Right kidney (tissue), 9 donors: ENCODE measurements at places on chromosomes 4 and X.

- no peak for DNase-seq
Observed at GRCh38 chr4:48910511-48910910, 3.9 kb upstream of the OCIAD2 start.

GRCh38 chr4:144714166-144714565 is 68.2 kb downstream of the HHIP start:
- no peak for DNase-seq

DNA sequence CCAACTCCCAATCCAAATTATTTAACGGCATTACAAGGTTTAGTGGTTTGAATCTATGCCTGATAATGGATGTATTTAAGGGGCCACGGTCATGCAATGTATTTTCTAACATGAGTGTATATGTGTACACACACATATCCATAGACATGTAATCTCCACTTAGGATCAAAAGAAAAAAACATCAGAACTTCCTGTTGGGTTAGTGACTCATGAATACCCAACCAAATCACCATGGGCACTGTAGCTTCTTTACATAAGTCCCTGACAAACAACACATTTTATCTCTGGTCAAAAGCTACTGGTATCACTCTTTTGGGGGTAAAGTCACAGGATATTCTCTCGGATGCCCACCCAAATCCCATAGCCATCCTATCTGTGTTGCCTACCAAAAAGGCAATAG is 36.5 kb upstream of the TFDP3 start:
- no peak for DNase-seq

DNA sequence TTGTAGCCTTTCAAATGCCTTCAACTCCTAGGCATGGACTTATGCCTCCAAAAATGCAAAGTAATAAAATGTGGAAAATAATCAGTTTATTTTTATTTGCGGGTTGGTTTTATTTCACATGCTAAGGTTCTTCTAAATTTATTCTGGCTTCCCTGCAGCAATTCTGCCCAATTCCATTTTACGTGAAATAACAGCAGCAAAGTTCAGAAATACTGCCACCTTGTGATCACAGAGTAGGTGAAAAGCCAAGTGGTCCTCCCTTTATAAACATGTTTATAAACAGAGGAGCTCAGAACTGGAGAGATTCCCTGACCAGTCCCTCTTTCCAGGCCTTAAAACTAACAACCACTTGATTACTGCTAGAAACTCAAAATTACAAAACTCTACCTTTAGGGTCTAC is 14.7 kb upstream of the DCHS2 start:
- DNase-seq = no peak

- DNase-seq = no peak
Observed at GRCh38 chr4:2646396-2647149, 109.6 kb downstream of the TNIP2 start.

DNA sequence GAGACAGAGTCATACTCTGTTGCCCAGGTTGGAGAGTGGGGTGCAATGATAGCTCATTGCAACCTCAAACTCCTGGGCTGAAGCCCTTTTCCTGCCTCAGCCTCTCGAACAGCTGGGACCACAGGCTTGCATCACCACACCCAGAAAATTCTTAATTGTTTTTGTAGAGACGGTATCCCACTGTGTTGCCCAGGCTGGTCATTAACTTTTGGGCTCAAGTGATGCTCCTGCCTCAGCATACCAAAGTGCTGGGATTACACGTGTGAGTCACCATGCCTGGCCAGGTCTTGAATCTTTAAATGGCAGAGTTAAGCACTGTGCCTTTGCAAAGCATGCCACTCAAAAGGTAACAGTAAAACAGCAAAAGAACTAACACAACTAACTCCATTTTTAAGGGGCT is 28.6 kb upstream of the BBS12 start:
- no peak for DNase-seq

DNA sequence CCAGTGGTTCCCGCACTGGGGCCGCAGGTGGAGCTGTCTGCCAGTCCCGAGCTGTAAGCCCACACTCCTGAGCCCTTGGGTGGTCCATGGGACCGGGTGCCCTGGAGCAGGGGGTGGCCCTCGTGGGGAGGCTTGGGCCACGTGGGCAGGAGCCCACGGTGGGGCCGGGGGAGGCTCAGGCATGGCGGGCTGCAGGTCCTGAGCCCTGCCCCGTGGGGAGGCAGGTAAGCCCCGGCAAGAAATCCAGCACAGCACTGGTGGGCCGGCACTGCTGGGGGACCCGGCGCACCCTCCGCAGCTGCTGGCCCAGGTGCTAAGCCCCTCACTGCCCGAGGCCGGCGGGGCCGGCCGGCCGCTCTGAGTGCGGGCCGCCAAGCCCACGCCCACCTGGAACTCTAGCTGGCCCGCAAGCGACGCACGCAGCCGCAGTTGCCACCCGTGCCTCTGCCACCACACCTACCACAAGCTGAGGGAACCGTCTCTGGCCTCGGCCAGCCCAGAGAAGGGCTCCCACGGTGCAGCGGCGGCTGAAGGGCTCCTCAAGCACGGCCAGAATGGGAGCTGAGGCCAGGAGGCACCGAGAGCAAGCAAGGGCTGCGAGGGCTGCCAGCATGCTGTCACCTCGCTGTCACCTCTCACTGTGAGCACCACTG is 2.0 kb upstream of the METAP1 start:
- DNase-seq = no peak

DNA sequence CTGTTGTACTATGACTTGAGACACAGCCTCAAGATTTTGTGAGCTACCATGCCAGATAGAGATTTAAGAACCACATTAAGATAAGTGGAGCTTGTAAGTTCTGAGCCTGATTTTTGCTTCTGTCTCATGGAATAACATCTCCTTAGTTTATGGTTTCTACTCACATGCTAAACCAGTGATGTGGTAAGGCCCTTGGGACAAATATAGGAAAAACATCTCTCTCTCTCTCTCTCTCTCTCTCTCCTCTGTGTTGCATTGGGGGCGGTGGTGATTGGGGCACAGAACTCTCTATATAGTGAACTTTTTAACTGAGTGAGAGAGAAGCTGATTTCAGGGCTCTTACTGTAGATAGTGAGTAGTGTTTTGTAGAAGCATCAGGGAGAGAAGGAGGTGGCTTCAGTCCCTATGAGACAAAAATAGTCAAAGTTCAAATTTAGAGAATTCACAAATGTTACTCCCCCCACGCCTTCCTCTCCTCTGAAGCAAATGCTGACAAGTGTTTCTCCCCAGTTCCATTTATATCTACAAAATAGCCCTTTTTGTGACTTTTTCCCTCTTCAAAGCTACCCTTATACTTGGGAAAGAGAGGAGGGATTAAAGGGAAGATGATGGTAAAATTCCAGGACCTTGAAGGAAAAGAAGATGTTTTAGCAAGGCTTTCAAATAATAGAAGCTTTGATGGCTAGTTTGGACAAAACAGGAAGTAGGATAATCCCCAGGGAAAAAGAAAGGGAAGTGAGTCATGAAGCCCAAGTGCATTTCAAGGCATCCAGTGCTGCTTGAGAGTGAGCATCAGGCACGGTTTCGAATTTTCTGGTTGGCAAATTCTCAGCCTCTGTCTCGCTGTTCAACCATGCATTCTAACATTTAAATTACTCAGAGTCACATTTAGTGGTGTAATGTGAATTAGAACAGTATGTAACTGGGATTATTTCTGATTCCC is 134.3 kb upstream of the AP1S2 start:
- DNase-seq = no peak

DNA sequence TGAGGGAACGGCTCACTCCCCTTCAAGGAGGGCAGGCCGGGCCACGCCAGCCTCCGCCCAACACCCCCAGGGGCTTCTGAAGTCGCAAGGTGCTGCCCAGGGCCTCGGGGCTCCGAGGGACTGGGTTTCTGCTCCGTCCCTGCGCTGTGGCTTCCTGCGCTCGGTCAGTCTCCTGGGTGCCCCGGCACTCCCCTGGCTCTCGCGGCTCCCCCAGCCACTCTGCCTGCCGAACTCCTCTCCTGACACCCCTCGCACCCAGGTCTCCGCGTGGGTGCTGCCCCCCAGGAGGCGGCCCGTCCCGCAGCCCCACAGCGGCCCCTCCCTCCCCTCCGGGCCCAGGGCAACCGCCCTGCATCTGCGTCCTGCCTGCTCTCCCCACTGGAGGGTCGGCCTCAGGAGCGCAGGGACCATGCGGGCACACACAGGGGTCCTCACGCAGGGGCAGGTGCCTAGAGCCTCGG is 151.9 kb downstream of the AFAP1 start:
- no peak for DNase-seq

DNA sequence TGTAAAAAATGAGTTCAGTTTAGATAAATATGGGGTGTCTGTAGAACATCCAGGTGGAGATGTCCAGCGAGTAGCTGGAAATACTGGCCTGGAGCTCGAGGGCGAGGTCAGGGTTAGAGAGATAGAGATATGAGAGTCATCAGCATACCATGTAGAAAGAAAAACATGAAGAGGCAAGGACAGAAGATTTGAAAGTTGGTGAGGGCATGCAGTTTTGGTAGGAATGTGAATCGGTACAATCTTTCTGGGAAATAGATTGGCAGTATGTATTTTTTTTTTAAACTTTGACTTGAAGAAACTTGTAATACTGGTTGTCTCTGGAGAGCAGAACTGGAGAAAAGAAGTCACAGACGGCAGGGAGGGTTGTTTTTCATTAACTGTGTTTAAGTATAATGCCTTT is 2.4 kb upstream of the SNX12 start:
- DNase-seq = no peak

GRCh38 chrX:48458711-48459110 is 11.3 kb downstream of the SLC38A5 start:
- no peak for DNase-seq

DNA sequence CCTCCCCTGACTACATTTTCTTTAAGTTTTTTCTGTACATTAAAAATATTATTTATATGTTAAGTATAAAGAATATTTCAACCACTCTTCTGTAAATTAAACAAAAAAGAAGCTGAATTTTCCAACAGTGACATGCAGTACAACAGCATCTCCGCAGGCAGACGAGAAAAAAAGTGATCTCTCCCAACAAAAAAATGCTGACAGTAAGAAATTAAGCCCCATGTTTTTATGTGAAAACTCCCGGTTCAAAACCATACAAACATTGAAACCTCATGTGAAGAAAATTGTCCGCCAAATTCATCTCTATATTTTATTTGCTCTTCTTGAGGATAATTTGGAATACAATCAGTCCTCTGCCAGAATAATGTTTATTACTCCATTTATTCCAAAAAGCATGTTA is 20.1 kb upstream of the CD99 start:
- DNase-seq = no peak

GRCh38 chr4:177802661-177803060 is 360.4 kb upstream of the AGA start:
- DNase-seq = no peak

- DNase-seq = no peak
Observed at GRCh38 chrX:71067089-71067488, 1.0 kb downstream of the SNX12 start.

- no peak for DNase-seq
Observed at GRCh38 chr4:169963998-169964397, 62.2 kb downstream of the MFAP3L start.

GRCh38 chrX:4994855-4995254 is 1233.8 kb downstream of the NLGN4X start:
- no peak for DNase-seq

GRCh38 chrX:41137589-41137988 is 52.3 kb downstream of the USP9X start:
- DNase-seq = no peak

- DNase-seq = no peak
Observed at GRCh38 chr4:25865586-25865985, 2.8 kb upstream of the SEL1L3 start.

DNA sequence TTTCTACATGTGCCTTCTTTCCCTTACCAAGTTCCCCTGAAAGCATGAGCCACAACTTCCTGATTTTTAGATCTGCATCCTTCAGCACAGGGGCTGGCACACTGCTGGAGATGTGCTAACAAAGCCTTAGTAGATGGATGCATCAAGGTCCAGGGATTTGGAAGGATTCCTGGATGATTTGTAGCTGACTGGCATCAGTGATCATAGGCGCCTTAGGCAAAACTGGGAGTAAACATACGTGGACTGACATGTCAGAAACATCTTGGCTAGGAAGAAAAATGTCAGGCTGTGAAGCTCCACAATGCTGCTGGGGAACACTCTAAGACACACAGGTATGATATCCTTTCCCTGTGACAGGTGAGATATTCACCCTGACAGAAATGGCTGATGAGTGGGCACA is 156.4 kb downstream of the AMELX start:
- DNase-seq = no peak

GRCh38 chrX:71604141-71604540 is 14.2 kb downstream of the CXCR3 start:
- DNase-seq = no peak

- DNase-seq = no peak
Observed at GRCh38 chr4:75254745-75255144, 259.5 kb downstream of the RCHY1 start.

DNA sequence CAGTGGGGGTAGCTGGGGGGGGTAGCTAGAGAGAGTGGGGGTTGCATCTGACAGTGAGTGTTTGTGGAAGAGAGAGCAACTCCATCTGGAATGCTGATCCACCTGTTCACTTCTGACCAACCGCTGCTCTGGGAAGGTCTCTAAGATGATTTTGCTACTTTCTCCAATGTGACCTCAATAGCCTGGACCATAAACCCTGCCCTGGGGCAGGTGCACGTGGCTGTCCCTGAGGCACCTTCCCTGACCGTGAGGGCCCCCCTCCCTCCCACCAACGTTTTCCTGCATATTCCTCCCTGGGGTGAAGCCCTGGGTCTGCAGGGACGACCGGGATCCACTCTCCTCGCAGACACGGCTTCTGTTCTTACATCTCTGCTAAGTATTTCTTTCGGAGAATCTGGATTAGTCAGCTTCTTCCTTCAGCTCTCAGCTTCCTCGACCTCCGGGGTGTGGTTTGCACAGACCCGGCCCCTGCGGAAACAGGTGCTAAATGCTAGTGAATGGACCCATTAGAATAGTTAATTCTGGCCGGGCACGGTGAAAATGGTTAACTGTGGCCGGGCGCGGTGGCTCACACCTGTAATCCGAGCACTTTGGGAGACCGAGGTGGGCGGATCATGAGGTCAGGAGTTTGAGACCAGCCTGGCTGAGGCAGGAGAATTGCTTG is 21.4 kb upstream of the PLCXD1 start:
- no peak for DNase-seq

DNA sequence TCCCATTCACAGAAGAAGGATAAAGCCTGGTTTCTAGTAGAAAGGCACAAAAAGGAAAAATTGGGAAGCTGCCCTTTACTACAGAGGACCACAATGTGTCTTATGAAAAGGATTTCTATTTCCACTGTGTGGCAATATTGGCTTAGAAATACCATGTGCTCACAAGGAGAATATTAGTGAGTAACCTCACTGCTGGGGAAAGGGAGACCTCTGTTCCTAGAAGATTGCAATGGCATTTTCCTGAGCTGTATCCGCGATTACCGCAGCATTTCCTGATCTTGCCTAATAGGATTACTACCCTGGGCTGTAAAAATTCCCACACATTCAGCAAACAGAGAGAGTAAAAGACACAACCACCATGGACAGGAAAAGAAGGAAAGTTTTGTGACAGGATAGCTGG is 308.8 kb upstream of the TECRL start:
- no peak for DNase-seq
